ENCODE measurements at places on chromosomes 6 and 20.

DNA sequence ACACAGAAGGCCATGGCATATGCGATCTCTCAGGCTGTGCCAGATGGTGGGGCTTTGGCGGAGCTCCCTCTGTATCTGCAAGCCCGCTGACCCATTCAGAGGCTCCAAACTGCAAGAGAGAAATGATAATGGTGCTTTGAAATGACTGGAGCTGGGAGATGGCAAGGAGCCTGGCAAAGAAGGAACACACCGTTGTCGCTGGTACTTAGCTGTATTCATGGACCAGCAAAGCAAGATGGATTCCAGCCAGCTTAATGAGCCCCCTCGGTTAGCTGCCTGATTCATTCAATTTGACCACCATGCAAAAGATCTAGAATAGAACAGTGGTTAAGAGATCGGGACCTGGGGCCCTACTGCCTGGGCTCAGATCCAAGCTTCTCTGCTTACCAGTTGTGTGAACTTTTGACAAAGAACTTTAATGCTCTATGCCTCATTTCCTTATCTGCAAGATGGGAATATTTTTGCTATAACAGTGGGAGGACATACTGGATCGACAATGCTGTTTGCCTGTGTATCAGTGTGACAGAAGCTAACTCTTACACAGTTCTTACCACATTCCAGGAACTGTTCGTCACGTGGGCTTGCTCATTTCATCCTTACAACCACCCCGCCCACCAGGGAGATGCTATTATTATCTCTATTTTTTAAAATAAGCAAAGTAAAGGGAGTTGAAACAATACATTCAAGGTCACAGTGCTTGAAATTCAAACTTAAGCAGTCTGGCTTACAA is 317.8 kb upstream of the SULF2 start:
- DNase-seq: no peak

DNA sequence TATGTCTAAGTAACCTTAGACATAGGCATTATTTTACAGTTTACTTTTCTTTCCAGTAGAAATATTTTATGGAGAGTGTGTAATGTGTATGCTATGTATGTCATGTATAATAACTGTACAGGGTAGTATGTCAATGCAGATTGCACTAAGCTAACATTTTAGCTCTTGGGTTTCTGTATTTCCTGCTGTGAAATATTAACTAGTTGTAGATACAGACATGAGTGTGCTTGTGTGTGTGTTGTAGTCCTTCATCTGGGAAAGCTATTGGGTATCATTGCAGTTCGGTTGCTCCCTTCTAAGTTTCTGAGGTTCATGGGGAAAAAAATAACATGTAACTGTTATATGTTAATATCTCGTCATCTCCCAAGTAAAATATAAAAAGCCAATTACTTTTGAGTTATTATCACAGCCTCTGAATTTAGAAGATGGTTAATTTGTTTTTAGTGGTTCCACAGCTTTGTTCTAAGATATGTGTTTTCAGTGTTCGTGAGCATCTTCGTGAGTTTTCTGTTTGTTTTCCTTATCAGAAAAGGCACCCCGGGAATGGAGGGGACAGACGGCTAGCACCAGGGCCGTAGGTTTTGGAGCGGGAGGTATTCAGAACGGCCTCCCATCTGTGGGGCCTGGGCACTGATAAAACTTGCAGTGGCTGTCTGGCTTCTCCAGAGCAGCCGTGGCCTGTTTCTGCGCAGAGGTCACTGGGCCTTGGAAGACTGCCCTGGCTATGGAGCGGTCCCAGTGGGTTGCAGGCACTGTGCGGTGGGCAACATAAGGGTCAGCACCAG is 215.0 kb downstream of the ARID1B start:
- DNase-seq: no peak

- no peak for DNase-seq
These were observed 281.8 kb upstream of the MAP3K7 start for GRCh38 chr6:90868656-90869055.

DNA sequence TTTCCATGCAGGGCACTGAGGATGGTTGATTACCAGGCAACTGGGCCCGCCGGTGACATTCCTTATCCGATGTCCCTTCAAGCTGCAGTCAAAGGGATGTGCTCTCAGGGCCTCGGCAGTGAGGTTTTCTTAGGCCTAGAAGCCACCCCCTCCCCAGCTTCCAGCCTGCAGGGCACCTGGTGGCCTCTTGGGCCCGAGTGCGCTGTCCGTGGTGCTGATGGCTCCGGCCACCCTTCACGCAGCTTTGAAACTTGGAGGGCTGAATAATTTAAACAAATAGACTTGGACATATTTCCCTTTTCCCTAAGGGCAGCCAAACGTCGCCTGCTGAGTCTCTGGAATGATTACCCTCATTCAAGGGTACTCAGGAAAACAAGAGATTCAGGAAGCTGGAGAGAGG is 8.9 kb upstream of the MLN start:
- DNase-seq: peak; percentile 9

DNA sequence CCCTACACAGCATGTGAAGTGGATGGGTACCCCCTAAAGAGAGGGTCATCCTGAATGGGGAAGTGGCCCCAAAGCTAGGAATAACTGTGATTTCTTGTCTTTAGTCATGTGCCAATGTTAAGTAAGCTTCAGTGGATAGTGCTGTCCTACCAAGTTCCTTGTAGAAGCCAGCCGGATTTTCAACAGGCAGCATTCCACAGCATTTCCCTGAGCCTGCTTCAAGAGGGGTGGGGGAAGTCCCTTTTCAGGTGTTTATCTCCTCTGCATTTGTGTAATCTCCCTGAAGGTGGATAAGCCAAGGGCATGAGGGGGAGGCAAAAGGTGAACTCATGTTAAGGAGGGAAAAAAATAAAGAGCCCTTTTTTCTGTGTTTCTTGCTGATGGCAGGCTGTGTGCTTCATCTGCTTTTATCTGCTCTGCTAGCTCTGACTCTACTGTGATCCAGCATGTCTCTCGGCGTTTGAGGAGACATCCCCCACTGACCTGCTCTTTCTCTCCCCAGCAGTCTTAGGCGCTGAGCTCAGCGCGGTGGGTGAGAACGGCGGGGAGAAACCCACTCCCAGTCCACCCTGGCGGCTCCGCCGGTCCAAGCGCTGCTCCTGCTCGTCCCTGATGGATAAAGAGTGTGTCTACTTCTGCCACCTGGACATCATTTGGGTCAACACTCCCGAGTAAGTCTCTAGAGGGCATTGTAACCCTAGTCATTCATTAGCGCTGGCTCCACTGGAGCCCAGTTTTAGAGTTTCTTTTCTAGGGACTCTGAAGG is 1.9 kb downstream of the EDN1 start:
- no peak for DNase-seq

DNA sequence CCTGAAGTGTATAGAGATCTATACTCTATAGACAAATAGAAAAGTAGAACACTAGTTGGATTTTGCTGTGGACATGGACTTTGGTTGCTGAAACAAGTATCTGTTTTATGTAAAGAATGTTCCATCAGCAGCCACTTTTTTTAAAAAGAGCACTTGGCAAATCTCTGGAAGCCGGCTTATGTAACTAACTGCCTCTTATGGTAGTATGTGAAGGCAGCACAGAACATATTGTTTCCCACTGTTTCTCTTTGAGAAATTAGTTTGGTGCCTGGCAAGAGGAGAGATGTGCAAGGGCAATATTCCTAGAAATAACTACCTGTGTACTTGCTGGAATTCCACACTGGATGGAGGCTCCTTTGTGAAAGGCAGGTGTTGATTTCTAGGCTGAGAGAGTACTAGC is 242.3 kb upstream of the PREP start:
- no peak for DNase-seq

- DNase-seq: no peak
These were observed 22.9 kb upstream of the TCFL5 start for GRCh38 chr20:62884556-62884955.

DNA sequence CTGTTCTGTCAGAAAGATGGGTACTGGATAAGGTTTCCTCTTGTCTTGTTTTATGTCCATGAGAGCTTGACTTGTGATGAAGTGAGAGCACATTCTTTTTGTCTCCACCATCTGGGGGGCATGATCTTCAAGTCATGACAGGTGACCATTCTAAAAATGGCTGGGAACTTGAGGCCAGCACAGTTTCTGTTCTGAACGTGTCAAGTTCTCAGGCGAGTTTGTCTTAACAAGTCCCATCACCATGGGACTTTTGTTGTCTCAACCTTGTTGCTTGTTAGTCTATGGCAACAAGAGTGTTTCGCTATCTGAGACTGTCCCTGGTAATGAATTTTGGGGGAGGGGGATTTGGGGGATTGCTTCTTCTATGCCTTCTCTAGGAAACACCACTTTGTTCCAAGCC is 25.6 kb upstream of the ENPP4 start:
- DNase-seq: no peak

GRCh38 chr20:63498960-63499337 is at the start of gene EEF1A2:
EEF1A2 (minus strand) TSS chr20:63499083; CDS start chr20:63497763, 1,320 bp downstream.
- peak; percentile 37 for DNase-seq

- DNase-seq: no peak
These were observed 102.3 kb upstream of the IMPG1 start for GRCh38 chr6:76174722-76175121.

- DNase-seq: no peak
These were observed 699.0 kb upstream of the CITED2 start for GRCh38 chr6:140073456-140073855.

DNA sequence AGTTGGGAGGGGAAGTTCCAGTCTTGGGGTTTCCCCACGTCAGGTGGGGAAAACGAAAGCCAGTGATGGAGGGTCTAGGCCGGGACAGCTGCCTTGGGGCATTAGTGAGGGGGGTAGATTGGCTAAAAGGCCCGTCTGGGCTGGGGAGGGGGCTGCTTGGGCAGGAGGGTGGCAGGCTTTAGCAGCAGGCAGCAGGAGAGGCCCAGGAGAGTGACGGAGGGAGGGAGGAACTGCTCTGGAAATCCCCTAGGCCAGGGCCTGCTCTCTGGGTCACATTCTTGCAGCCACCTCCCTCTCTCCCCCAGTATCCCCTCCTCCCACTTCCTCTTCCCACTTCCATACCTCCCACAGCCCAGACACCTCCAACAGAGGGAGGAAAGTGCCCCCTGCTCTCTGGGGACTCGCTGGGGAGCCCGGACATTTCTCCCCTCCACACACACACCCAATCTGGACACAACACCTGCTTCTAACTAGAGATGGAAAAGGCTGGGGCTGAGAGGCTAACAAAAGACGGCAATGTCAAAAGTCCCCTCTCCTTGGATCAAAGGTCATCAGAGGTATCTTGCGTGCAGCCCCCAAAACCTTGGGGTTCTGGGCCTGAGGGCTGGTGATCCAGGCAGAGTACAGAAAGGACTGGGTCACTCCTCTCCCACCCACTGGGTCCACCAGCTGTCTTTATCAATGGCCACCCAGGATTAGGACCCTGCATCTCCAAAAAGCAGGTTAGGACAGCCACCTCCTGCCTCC is 1.8 kb downstream of the NFKBIE start:
- peak; percentile 12 for DNase-seq

DNA sequence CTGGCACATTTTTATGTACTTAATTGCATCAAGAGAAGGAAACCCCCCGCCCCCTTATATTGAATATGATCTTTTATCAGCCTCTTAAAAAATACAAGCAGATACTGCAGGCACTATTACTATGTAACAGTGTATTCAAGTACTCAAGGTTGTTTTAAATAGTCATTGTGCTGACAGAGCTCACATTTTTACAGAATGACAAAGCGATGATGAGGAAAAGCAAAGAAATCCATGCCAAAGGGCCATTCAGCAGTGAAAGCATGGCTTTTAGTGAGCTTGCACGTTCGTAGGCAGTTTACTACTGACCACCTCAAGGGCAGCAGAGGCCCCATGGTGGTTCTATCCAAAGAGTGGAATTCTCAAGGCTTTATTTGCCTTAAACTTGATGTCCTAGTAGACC is 146.8 kb downstream of the RPS12 start:
- no peak for DNase-seq

DNA sequence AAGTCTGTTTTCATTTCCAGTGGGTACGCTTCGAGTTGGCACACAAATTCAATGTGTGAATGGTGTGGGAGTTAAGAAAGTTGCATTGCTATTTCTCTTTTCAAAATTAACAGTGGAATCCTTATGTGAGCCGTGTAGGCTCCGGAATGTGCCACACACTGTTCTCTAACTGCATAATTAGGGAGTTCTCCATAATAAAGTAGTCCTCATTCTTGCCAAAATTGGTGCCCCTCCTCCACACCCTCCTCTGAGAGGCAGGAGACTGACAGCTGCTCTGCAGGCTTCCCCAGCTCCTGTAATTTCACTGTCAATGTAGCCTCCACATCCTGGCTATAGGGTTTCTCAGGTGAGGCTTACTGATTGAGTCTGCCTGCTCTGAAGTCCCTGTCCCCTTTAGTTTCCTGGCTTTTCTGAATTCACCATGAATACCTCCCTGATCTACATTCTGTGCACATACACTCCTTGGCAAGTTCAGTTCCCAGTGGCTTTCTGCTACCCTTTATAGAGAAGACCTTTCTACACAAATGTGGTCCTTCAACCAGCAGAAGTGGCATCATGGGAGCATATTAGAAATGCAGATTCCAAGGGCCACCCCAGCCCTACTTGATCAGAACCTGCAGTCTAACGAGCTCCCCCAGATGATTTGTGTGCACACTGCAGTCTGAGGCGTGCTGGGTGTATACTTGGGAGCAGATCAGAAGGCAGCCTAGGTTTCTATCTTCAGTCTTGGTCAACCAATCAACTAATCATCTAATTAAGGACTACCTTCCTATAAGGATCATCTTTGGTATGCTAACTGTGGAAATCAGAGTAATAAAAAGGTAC is 19.9 kb upstream of the CCN6 start:
- DNase-seq: no peak

DNA sequence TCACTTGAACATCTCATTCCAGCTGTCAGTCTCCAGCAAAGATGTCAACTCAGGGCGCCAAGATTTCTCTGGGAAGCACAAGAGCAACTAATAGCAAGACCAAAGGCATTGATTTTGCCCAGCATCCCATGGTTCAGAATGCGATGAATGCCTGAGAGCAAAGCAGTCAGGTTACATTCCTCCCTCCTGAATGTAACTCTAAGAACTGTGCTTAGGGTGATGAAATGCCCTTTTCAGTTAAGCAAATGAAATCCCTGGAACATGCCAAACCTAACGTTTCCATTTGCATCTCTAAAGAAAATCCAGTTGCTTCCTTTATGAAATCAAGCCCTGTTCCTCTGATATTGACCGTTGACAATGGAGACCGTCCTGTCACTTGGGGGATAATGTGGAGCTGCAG is 224.0 kb upstream of the PLN start:
- no peak for DNase-seq

DNA sequence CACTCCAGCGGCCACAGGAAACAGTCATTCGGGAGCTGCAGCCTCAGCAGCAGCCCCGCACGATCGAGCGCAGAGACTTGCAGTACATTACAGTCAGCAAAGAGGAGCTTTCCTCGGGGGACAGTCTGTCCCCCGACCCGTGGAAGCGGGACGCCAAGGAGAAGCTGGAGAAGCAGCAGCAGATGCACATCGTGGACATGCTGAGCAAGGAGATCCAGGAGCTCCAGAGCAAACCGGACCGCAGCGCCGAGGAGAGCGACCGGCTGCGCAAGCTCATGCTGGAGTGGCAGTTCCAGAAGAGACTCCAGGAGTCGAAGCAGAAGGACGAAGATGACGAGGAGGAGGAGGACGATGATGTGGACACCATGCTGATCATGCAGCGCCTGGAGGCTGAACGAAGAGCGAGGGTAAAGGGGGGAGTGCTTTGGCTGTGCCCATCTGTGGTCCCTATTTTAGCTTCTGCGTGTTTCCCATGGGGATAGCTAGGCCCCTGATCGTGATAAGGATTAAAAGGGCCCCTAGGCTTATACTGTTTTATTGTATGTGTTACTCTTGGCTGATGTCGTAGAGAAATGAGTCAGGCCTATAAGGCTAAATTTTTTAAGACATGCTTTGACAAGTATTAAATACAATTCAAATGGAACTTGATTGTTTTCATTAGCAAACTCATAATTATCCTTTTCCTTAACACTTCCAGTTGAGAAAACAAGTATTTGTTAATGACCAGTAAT is 45.5 kb upstream of the KIF25 start:
- DNase-seq: no peak

- no peak for DNase-seq
These were observed 258.4 kb upstream of the CITED2 start for GRCh38 chr6:139632840-139633239.

Data from activated CD4-positive, alpha-beta T cell treated with anti-CD3 and anti-CD28 coated beads, Interleukin-2, amount 50 U/mL, for 4 hours (primary cell).